ENCODE measurements at places on chromosomes 6 and 20. TPM values are rescaled to one million over a fixed set of nuclear protein-coding genes. Genes with fewer than 3 reads are reported as not detected.

The RHAG gene
- not detected for total RNA-seq

The DST gene
- total RNA-seq: 260 TPM

The BANF2 gene
- not detected for total RNA-seq

The APCDD1L gene
- total RNA-seq: 0.26 TPM

DNA sequence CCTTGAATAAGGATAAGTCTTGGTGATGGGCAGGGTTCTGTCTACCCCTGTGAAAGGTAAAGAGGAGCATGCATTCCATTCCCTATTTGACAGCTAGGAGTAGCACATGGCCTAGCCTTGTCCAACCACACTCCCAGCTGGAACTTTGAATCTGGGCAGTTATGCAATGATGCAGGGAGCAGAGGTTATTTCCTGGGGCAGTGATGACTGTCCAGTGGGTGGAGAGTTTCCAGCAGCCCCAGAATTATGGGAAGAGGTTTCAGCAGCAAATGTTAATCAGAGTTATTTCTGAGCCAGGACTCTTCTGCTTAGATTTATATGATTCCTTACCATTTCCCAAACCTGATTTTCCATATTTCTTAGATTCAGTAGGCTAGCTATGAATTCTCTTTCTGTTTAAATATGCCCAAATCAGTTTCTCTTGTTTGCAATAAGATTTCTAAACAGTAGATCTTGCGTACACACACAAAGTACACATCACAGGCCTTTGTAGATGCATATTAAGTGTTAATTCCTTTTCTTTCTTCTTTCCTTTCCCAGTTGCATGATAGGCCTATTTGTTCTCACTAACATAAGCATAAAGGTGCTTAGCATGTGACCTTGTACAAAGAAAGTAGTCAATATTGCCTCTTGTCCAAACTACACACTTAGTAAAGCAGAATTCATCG lies 17.3 kb upstream of the TXLNB start:
- no peak for DNase-seq

All from pulmonary artery endothelial cell (primary cell).